ENCODE measurements at places on chromosomes 16 and 17.

GRCh38 chr17:8069587-8069860 lies 18.0 kb downstream of the ALOX12B start:
- no peak for DNase-seq

DNA sequence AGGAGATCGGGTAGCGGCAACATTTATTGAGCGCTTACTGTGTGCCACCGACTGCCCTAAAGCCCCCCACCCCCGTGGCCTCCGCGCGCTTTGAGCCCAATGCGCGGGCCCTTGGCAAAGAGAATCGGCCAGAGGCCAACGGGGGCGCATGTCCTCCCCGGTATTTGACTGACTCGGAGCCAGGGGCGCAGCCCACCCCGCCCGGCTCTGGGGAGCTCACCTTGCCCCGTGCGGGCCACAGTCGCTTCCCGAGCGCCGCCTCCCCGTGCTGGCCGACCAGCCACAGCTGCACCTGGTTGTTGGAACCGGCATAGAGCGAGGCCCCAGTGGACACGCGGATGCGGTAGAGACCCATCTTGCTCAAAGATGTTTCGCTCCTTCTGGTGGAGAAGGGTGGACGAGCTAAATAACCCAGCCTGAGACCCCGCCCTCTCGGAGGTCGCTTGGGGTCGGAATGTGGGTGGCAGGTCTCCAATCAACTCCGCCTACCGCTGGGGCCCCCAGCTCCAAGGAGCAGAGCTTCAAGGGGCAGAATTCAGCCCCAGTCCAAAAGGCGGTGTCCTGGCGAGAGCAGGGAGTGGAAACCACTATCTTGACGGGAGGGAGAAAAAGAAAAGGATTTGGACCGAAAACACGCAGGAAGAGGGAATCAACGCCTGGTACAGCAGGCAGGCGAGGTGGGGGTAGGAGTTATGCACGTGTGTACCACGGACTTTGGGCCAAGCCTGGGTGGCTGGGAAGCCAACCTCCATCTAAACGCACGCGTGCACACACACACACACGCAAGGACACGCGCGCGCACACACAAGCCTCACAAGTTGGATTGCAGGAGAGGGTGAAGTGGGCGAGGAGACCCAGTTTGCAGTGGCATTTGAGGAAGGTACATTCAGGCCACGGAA lies at the start of gene ALOX15:
ALOX15 (minus strand) TSS at position 382 of the 899 bp plus-strand sequence; CDS start at position 355, 27 bp downstream.
- DNase-seq, result no peak

DNA sequence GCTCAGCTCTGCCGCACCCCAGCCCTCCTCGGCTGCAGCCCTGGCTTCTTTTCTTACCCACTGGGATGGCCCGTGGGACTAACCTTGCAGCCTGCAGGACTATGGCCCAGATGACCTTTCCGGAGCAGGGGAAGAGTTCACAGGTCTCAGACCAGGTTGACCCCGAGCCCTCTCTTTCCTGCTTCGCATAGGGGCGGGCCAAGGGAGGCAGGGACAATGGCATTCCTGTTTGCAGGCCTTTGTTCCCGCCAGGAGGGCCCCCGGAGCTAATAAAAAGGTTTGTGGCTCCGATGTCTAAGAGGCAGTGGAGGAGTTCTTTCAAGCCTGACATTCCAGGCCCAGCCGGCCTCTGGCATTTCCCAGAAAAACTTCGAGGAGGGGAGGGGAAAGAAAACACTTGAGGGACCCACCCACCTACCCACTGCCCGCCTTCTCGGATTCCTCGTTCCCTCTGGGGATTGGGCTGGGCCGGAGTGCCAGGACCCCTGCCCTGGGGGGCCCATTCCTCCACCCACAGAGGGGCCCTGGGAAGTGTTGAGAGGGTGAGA lies 5.8 kb upstream of the SOCS3 start:
- no peak for DNase-seq

DNA sequence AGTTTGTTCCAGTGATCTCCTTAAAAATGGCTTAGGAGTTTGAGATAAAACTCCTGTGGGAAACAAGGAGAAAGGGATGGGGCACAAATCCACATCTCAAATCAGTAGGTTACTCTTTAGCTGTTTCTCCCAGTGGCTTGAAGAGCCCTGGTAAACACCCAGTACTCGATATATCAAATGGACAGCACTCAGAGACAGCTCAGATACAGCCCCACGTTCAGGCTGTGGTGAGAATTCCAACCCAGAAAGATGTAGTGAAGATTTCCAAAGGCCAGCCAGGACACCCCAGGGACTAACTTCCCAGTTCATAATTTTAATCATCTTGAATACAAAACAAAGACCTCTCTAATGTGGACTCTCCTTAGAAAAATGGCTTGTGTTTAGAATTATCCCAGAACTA lies 6.4 kb upstream of the VEZF1 start:
- no peak for DNase-seq

DNA sequence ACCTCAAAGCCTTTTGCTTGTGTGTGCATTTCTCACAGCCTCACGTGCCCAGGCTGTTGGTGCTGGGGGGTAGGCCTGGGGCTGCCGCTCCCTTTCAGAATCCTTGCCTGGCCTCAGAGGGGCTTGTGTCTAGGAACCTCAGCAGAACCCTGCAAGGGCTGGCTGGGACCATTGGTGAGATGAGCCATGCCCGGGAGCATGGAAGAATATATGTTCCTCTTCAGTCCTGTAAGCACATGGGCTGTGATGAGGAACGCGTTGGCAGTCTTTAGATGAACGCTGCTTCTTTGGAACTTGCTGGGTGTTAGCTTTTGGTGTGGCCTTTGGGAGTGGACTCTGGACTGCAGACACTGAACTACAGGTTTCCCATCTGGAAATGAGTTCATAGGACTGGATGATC lies 32.0 kb upstream of the SLC5A10 start:
- no peak for DNase-seq

DNA sequence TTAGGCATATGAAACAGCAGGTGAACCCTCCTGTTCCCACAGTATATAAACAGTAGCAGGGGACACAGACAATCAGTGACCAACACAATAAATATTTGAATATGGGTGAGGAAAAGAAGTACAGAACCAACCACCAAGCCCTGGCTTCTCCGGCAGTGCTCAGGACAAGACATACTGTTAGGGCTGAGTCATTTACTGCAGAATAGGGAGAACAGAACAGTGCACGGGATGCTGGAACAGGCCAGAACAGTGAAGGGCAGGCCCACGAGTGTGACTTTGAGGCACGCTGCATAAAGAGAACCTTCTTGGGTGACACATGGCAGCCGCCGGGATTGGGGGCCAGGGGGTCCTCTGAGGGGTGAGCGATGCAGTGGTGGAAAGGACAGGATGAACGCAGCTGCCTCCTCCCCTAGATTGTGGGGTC lies 160.4 kb downstream of the CMIP start:
- DNase-seq, result no peak

DNA sequence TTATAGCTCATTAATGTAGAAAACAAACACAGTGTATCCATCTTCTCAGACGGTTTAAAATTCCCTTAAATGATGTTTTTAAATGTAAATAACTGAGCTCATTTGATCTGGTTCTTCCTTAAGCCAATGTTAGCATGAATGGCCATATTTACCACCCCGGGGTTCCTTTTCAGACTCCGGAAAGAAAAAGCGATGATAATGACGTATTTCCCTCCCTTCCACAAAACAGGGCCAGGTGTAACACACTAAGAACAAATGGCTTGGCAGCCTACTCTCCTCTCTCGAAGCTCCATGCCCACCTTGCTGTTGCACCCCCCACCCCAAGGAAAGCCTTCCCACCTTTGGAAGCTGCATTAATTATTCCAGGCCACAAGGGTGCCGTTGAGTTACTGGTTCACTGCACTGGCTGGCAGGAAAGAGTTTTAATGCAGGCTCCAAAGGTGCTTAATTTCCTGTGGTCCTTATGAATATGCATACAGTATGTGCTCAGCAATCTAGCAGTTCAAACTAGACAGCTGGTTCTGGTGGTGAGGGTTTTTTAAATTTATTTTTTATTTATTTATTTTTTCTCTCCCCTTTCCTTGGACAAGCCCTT lies 378.9 kb downstream of the WWOX start:
- no peak for DNase-seq

DNA sequence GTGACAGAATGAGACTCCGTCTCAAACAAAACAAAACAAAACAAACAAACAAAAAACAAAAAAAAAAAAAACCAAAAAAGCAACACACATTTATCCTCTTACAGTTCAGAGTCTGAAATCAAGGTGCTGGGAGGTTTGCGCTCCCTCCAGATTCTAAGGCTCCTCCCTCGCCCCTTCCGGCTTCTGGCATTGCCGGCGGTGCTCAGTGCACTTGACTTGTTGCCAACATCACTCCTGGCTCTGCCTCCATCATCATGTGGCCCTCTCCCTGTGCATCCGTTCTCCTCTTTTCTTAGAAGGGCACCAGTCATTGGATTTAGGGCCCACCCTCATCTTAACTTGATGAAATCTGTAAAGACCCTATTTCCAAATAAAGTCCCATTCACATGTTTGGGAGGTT lies 73.8 kb downstream of the RBFOX3 start:
- DNase-seq, result no peak

GRCh38 chr17:38571833-38572668 lies 33.7 kb downstream of the SRCIN1 start:
- no peak for DNase-seq

DNA sequence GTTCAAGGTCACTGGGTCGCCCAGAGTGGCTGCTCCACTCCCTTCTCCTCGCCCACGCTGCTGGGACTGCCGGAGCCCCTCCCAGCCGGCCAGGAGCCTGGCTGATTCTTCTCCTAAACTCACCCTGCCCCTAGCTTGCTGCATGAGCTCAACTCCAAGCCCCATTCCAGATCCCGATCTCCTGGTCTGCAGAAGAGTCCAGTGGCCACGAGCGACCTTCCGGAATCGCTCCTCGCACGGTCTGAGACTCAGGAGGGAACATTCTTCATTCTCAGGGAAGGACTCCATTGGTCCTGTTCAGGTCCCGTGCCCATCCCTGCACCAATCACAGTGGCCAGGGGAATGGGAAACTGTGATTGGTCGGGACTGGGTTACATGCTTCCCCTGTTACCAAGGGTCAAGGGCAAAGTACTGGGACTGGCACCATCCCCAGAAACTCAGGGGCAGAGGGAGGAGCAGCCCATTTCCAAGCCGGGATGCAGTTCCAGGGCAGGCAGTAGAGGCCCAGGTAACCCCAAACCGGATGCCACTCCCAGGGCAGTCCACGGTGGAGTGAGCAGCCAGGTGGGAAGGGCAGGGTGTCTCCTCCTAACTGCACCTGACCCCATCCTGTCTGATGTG lies 24.5 kb upstream of the CIBAR2 start:
- DNase-seq, result no peak

DNA sequence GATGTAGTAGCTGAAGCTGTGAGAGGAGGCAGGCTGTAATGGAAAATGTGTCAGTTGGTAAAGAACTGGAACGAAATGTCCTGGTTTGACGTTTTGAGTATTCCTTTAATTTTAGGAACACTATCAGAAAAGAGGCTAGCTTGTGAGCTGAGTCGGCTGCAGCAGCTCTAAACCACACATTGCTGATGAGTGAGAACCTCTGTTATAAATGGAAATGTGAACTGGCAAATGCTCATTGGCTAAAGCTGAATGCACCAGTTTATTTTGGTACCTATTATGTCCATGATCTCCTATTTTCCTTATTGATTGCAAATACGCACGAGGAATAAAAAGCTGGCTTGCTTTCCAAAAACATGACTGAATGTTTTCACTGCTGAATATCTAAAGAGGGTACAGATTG lies 11.0 kb upstream of the WIPI1 start:
- DNase-seq, result no peak

- no peak for DNase-seq
Measured at GRCh38 chr16:2938206-2938605, 25.9 kb upstream of the KREMEN2 start.

DNA sequence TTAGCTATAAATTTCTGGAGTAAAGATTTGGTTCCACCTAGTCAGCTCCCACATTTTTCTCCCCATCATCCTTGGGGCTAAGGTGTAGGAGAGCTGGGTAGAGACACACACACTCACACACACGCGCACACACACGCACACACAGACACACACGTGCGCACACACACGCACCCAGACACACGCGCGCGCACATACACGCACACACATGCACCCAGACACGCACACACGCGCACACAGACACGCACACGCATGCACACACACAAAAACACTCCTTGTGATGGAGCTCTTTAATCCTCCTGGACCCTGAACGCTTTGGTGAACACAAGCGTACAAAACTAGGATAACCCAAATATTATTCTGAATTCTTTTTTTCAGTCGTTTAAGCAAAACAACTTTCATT lies 253.6 kb downstream of the C16orf95 start:
- DNase-seq, result no peak

- no peak for DNase-seq
Measured at GRCh38 chr17:55336426-55336825, 71.7 kb downstream of the HLF start.

- no peak for DNase-seq
Measured at GRCh38 chr17:83009414-83010205, 69.8 kb upstream of the METRNL start.

DNA sequence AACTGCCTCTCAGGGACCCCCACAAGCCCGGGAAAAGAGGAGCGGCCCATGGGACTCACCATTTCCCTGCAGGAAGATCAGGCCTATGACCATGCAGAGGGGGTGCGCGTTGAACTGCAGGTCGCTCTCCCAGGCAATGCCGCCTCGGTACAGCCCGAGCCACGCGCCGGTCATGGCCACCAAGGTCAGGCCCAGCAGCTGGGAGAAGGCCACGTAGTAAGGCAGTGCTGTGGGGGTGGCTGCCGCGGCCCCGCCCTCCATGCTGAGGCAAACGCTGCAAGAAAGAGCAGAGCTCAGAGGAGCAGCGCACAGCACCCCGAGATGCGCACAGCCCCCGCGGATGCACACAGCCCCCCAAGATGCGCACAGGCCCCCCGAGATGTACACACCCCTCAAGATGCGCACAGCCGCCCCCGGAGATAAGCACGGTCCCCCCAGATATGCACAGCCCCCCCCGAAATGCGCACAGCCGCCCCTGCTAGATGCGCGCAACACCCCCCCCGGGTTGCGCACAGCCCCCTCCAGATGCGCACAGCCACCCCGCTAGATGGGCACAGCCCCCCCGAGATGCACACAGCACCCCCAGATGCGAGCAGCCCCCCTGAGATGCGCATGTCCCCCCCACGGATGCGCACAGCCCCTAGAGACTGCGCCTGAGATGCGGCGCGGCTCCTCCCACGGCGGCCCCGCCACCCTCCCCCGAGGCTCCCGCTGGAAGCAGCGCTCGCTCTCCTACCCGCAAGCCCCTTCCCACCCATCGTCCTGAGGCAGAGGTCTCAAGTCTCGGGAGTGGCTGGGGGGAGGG lies 8.6 kb downstream of the CYB561 start:
- no peak for DNase-seq

Measured in CD4-positive, alpha-beta T cell treated with Interleukin-2 at 100 ng/mL for 4 hours (primary cell).